ENCODE measurements at places on chromosomes 6 and 20.

DNA sequence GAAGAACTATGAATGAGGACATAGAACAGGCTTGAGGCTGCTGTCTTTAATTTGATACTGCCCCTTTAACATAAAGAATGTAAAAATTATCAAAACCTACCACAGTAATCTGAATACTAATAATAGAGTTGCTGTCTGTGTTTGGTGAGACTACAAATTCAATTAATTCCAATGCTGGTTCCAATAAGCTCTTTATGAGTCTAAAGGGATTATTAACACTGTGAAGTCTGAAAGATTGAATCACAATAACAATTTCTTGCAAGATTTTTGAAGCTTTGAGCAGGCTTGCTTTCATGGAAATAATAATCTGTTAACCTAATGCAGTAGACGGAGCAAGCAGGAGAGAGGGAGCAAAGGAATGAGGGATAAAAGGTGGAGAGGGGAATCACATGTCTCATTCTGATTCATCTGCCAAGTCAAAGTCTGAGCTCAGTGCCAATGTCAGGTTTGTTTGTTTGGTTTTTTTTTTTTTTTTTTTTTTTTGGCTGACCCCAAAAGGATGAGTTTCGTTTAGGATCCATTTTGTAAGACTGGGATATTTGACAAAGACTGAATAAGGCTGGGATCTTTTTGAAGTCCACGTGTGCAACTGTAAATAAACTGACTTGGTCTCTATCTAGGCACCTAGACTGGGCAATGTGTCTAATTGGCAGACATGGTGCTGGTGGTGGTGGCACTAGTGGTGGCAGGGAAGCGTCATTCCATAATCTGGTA is 211.6 kb downstream of the RNF144B start:
- no peak for DNase-seq

GRCh38 chr6:148648754-148649453 is 97.9 kb upstream of the UST start:
- DNase-seq, result no peak

GRCh38 chr6:52759085-52759484 is 4.2 kb downstream of the GSTA2 start:
- DNase-seq, result no peak

- DNase-seq, result no peak
Observed at GRCh38 chr6:110043366-110043994, 65.4 kb downstream of the GPR6 start.

DNA sequence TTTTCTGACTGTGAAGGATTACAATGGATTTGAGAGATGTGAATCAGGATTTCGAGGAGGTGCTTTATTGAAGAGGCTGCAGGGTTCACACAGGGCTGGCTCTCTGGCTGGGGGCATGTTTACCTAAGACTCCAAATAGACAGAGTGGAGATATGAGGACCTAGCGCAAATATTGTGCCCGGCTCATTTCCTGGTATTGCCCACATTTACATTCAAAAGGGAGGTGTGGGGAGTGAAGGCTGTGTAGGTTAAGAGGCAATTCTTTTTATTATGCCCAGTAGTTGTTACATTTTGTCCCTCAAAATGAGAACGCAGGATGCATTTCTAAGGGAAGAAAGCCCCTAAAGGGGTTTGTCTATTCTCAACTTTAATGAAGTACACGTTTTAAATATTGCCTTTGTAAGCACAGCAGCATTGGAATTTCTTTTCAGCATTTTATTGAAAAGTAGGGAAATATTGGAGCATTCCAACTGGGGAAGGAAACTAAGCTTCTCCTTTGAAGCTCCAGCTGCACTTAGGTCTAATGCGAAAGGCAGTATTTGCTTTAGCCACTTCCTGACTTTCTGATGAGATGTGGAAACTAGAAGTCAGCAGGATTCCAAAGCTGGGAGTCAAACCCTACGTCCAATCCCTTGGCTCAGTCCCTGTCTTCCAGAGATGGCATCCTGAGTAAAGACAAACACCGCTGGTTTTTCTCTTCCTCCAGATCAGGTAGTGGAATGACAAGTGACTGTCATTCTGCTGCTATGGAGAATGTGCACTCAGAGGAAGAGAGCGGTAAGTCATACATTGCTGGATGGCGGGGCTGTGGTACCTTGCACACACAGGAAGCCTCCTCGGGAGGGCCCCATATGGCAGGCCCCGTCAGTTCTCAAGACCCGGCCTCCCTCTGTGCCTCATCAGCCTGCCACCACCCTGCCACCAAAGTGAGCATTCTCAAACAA is 70.7 kb downstream of the MYB start:
- no peak for DNase-seq
